ENCODE measurements at places on chromosomes 5 and 9. TPM values are rescaled to one million over a fixed set of nuclear protein-coding genes. Genes with fewer than 3 reads are reported as not detected.

- DNase-seq, result no peak
Measured at GRCh38 chr5:53956196-53956595, 354.2 kb downstream of the ARL15 start.

GRCh38 chr5:125576822-125577221 is 830.4 kb upstream of the ZNF608 start:
- no peak for DNase-seq

- no peak for DNase-seq
Measured at GRCh38 chr5:14306329-14306815, 163.2 kb downstream of the TRIO start.

GRCh38 chr5:17154211-17154996 is 63.0 kb upstream of the BASP1 start:
- no peak for DNase-seq

DNA sequence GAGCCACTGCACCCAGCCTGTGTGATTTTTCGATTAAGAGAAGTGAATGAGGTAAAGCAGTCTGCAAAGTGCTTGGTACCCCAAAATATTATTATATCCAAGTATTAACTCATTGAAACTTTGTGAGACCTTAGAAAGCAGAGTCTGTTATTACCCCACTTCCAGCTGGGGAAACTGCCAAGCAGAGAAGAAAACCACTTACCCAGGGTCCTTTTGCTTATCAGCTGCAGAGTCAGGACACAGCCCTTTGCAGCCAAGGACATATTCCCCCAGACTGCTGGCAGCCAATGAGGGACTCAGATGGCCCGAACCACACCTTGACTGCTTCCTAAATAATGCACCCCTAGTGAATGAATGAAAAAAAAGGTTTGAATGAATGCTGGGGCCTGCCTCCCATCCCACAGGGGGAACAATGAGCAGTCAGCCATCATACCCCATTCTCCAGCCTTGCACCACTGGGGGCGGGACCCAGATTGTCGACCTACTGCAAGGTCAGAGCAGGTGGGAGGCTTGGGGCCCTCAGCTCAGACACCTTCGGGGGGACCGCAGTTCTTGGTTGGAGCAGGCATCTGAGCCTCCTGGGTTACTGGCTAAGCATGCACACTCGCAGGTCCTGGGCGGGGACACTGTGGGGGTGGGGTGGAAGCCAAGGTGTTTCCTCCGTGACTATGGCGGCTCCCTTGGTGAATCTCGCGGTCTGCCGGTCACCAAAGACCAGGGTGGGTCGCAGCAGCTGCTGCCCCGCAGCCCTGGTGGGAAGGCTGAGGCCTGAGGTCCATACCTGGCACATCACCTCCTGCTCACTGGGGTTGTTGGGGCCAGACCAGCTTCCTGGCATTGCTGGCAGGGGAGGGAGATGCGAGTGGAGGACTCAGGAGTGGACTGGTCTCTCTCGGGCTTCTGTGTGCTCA is 29.7 kb downstream of the PRRT1B start:
- no peak for DNase-seq

DNA sequence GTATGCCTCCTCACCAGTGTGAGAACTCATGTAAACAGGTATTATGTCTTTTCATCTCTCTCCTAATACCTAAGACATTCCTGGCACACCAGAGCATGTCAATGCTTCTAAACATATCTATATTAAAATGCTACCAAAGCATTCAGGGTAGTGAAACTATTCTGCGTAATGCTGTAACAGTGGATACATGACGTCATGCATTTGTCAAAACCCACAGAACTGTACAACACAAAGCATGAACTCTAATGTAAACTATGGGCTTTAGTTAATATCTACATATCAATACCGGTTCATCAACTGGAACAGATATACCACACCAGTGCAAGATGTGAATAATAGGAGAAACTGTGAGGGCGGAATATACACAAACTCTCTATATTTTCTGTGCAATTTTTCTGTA is 72.2 kb upstream of the GABRP start:
- DNase-seq, result no peak

- DNase-seq, result no peak
Measured at GRCh38 chr5:14965815-14966214, 94.2 kb upstream of the ANKH start.

IL9 gene
- total RNA-seq, result not detected

PCDHB7 gene
- total RNA-seq, result 6.6 TPM

TBC1D9B gene
- 82.2 TPM for total RNA-seq

DMRT3 gene
- total RNA-seq, result not detected
